ENCODE measurements at places on chromosomes 12 and 14. TPM values are rescaled to one million over a fixed set of nuclear protein-coding genes. Genes with fewer than 3 reads are reported as not detected.

The MNAT1 gene
- total RNA-seq = 76.2 TPM

- no peak for DNase-seq
These were observed 60.6 kb downstream of the SLC25A47 start for GRCh38 chr14:100383727-100384158.

DNA sequence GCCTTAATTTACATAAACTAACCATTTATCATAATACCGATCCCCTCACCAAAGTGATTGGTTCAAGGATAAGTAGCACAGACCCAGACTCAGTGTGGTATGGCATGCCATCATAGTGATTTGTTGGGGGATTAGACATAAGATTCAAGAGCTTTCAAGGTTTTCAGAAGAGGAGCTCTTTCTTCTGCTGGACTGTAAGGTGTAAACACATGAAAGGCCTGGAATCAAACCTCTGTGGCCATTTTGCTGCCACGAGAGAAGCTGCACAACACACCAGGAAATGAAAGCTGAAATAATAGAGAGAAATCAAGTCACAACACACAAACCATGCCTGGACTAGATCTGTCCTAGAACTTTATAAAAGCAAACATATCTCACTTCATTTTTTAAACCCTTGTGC lies 30.8 kb downstream of the BTG1 start:
- no peak for DNase-seq

The GLT8D2 gene
- 9.4 TPM for total RNA-seq

The P2RX2 gene
- total RNA-seq = not detected

The SRGAP1 gene
- total RNA-seq = 40.8 TPM

DNA sequence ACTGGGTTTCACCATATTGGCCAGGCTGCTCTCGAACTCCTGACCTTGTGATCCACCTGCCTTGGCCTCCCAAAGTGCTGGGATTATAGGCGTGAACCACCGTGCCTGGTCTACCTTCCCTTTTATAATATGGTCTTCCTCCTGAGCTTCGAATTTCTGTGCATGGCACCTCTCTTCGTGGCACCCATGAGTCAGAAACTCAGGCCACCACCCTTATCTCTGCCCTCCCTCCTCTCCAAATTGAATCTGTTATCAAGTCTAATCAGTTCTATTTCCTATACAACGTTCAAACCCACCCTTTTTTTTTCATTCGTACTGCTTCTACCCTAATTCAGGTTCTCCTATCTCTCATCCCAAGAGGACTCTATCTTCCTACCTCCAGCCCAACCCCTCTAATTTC lies 5.0 kb upstream of the TINF2 start:
- no peak for DNase-seq

The SSTR1 gene
- total RNA-seq = 8.2 TPM

- no peak for DNase-seq
These were observed 37.5 kb upstream of the MIS18BP1 start for GRCh38 chr14:45290547-45290946.

GRCh38 chr12:72267974-72268373 lies 4.2 kb upstream of the TRHDE start:
- no peak for DNase-seq

The ACRBP gene
- 0.41 TPM for total RNA-seq

DNA sequence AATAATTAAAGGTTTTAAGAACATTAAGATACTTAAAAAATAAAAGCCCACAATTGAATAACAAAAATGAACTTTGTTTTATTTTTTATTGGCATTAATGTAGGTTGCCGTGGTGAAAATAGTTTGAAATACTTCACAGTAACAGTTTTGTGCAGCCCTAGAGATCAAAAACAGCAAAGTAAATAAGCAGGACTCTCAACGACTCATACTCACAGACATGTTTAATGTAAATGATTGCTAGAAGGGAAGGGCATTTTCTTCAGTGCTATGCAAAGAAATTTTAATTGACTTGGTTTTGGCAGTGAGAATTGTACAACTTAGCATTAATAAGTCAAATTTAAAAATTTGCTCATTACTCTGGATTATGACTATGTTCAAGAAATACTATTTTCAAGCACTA lies 16.0 kb downstream of the TRMT5 start:
- no peak for DNase-seq

Data from frontal cortex (tissue), 4 donors.